ENCODE measurements at places on chromosomes 13 and 19.

GRCh38 chr19:32874605-32875004 lies 5.0 kb upstream of the SLC7A9 start:
- no peak for DNase-seq

GRCh38 chr19:2982983-2983350 lies 5.6 kb downstream of the TLE6 start:
- peak; percentile 67 for DNase-seq

- no peak for DNase-seq
These were observed at the start of gene CD37 for GRCh38 chr19:49335071-49335783. TSS of gene CD37 (plus strand) at chr19:49335406. CDS start at chr19:49335541, 135 bp downstream.

- no peak for DNase-seq
These were observed 56.9 kb upstream of the KCTD4 start for GRCh38 chr13:45257638-45258333.

DNA sequence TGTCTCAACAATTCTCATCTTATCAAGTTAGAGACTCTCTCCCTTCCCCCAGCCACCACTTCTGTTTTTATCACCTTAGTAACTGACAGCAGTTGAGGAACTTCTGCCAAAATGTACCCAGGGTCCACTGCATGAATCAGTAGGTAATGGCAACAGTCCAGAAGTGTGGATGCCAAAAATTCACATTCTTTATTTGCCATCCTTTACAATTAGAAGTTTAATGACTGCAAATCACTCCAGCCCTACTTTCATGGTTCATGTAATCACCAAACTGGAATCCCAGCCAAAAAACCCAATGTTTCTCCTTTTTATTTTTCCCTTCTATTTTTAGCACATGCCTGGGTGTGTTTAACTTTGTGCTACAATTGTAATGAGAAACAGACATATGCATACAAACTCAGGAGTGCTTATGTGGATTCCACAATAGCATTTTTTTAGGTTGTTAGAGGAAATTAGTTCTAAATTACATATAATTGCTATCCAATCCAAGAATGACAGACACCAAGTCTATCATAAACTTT lies 243.5 kb downstream of the RGCC start:
- no peak for DNase-seq

DNA sequence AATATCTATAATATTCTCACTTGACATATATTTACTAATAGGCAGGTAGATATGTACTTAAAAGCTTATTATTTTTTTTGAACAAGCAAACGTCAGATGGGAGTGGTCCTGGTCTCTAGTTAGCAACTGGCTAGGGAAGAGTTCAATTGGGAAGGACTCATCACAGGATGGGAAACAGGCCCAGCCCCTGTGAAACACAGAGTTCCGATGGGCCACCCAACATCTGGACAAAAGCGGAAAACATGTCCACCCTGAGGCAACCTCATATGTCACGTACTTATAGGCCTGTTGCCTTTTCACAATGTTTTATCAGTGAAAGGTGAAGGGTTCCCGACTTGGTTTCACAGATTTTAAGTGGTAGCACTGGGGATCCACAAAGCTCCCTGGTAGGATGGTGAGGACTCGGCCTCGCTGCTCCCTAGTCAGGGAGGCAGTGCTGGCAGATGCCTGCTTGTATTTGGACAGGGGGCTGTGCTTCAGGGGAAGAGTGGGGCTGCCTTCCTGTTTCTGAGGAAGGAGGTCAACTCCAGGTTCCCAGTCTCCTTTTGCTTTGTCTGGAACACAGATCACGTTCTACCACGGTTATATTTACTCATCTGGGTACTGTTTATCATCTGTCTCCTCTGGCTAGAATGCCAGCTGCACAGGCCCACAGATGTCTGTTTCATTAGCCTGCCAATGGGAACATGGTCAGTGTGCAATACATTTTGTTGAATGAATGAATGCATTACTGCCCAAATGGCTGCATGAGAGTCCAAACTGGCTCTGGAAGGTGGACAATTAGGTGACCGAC lies 49.4 kb upstream of the SLC15A1 start:
- no peak for DNase-seq

- DNase-seq: peak; percentile 87
These were observed 44.1 kb upstream of the RANBP3 start for GRCh38 chr19:6021878-6022569.

DNA sequence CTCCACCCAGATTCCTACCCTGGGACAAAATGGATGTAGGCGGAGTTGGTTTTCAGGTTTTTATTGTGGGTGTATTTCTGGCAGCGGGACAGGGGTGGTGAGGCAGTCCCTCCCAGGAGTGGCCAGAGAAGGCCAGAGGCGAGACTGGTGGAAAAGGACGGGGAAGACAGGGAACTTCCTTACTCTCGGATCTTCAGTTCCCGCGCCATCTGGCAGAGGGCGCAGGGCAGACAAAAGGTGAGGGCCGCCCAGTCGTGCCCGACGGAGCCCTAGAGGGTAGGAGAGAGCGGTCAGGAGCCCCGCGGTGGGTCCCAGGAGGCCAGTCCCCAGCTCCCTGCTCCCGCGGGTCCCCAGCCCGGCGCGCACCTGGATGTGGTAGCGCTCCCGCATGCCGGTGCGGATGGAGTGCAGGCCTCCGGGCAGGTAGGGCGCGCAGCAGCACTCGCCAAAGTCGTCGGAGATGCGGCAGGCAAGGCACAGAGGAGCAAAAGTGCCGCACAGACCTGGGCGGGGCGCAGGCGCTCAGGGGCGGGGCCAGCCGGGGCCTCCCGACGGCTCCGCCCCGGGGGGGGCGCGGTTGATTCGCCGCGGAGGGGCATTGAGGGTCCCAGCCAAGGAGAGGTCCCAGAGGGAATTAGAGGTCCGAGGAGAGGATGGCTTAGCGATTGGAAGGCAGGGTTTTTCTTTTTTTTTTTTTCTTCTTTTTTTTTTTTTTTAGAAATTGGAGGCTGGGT lies 3.0 kb downstream of the CNFN start:
- peak; percentile 40 for DNase-seq

- no peak for DNase-seq
These were observed 344.9 kb upstream of the KLF12 start for GRCh38 chr13:74479124-74479523.

- no peak for DNase-seq
These were observed 569.2 kb downstream of the MYO16 start for GRCh38 chr13:109198585-109198984.

DNA sequence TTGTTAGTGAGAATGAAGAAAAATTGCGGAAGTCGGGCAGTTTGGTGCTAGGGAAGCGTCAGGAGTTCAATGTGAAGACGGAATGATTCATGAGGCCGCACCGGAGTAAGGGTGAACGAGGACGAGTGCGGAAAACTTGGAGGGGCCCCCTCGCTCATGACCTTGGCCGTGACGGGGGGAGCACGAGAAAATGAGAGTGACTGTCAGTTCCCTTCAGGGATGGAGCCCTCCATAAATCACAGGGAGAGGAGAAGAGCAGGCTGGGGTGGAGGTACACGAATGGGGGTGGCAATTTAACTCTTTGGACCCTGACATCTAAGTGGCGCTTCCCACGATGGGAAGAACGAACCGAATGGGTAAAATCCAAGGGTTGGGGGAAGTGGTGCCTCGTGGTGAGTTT lies 486.4 kb downstream of the TSHZ3 start:
- DNase-seq: no peak

DNA sequence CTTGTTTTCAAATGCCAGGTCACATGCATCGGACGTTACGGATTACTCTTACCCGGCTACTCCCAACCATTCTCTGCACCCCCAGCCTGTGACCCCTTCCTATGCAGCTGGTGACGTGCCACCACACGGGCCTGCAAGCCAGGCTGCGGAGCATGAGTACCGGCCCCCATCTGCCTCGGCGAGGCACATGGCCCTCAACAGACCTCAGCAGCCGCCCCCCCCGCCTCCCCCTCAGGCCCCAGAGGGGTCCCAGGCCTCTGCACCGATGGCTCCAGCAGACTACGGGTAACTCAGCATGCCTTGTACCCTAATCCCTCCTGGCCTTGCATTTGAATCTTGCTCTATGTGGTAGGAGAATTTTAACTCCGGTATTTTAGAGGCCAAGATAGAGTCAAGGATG lies 79.5 kb downstream of the GPR12 start:
- no peak for DNase-seq

GRCh38 chr19:11196406-11197287 lies 698 bp downstream of the KANK2 start:
- no peak for DNase-seq

DNA sequence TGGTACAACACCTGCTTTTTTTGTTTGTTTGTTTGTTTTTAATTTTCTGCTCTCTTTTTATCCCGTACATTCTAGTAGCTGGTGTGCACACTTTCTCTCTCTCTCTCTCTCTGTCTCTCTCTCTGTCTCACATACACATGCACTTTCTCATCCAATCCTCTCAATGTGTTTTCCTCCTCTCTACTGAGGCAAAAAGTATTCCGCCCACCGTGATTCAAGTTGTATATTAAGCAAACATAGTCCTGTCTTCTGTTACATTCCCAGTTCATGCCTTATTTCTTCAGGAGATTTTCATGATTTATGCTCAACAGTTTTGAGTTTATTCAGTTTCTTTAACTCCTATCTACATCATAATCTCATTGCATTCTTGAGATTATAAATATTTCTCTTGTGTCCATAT lies 38.2 kb upstream of the SCEL start:
- no peak for DNase-seq

GRCh38 chr13:28820099-28821051 lies at the start of gene MTUS2:
TSS of gene MTUS2 (plus strand) at chr13:28820339.
- peak; percentile 15 for DNase-seq

DNA sequence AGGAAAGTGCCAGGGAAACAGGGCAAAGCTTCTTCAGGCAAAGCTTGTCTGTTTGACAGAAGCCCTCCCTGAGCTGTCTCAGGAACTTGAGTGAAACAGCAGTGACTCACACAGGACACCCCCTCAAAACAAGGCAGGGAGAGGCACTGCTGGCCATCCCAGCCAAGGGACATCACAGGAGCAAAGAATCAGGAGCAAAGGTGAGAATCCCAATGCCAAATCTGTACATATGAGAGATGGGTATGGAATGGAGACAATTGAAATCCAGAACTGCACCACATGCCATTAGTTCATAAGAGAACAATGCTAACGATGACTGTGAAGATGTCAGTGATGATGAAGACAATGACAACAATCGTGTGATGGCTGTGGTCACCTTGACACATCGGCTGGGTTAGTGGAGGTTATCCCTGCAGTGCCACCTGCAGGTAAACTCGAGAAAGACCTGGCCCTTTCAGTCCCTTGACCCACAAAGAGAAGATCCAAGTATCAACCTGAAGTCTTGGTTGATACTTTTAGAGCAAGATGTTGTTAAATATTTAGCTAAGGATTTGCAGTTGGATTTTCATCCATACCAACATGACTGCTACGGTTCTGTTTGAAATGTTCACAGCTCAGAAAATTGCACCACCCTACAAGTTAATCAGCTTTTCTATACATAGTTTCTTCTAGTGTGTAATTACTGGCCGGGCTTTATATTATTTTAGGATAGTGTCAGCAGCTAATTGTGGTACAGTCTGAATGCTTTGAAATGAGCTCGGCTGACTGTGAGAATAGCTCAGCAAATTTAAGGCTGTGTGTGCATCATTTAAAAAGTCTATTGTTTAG lies 42.0 kb upstream of the IPO5 start:
- peak; percentile 96 for DNase-seq

DNA sequence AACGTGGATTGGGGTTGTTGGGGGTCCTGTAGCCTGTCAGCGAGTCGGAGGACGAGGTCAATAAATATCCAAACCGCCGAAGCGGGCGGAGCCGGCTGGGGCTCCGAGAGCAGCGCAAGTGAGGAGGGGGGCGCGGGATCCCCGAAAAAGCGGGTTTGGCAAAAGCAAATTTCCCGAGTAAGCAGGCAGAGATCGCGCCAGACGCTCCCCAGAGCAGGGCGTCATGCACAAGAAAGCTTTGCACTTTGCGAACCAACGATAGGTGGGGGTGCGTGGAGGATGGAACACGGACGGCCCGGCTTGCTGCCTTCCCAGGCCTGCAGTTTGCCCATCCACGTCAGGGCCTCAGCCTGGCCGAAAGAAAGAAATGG lies 754 bp upstream of the SIX5 start:
- no peak for DNase-seq

GRCh38 chr13:47087841-47088240 lies 191.0 kb upstream of the HTR2A start:
- DNase-seq: no peak

- DNase-seq: peak; percentile 19
These were observed 15.7 kb upstream of the SELENOW start for GRCh38 chr19:47762615-47763308.

DNA sequence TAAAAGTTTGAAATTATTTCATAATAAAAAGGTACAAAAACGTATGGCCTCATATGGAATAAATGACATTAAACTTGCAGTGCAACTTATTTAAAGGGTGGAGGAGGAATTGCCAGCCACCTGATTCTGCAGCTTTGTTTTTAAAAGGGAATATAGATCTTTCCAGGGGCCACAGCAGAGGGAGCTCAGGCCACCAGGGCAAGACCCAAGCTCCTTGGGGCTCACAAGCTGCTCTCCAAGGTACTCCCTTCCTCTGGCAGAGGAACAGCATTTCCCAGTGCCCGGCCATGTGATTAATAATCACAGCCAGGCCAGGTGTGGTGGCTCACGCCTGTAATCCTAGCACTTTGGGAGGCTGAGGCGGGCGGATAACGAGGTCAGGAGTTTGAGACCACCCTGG lies 6.2 kb downstream of the ACOD1 start:
- DNase-seq: no peak

GRCh38 chr19:9535934-9536333 lies 2.5 kb downstream of the ZNF426 start:
- no peak for DNase-seq
